T follicular helper cell (primary cell): ENCODE measurements at places on chromosomes 1 and 21.

DNA sequence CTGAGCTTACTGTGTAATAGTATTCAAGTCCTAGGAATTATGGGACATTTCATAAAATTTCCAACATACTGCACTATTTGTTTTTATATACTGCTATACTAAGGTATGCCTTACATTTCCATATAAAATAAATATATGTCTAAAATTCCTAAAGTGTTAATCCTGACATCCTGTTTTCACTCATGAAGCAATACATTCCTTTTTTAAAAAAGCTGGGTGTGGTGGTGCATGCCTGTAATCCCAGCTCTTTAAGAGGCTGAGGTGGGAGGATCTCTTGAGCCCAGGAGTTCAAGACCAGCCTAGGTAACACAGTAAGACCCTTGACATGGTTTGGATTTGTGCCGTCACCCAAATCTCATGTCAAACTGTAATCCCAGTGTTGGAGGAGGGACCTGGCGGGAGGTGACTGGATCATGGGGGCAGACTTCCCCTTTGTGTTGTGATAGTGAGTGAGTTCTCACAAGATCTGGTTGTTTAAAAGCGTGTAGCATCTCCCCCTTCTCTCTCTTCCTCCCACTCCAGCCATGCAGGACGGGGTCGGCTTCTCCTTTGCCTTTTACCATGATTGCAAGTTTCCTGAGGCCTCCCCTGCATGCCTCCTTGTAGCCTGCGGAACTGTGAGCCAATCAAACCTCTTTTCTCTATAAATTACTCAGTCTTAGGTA, 5.8 kb downstream of the CDC42BPA start:
- no peak for DNase-seq

GRCh38 chr1:65310078-65310587, 790 bp downstream of the DNAJC6 start:
- no peak for DNase-seq

DNA sequence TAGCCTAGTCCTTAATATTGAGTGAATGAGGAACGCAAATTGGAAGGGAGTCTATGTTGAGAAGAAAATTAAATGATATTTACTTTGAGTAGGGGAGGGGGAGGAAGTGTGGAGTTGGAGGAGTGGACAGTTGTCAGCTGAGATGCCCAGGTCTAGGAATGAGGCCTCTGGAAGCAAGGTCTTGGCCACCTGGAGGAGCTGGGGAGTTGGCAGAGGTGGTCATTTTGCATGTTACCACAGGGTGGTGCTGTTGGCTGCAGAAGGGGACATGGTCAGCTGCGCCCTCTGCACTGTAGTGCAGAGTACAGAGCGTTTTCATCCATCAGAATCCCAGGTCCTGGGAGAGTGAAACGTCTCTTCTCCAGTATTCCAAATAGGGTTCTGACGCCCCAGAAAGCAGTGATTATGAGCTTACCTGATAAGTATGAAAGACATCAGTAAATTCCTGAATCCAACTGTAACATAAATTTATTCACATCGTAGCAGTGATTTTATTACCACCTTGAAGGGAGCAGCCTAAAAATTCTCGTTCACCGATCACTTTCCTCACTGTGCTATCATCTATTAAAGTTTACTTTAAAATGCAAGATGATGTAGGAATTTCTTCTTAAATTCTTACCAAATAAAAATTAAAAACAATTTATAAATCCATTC, 13.8 kb downstream of the PARK7 start:
- no peak for DNase-seq

GRCh38 chr1:24413350-24414163, at the start of gene STPG1:
STPG1 (minus strand) TSS chr1:24413782; CDS start chr1:24401388, 12,394 bp downstream.
- peak; percentile 53 for DNase-seq

DNA sequence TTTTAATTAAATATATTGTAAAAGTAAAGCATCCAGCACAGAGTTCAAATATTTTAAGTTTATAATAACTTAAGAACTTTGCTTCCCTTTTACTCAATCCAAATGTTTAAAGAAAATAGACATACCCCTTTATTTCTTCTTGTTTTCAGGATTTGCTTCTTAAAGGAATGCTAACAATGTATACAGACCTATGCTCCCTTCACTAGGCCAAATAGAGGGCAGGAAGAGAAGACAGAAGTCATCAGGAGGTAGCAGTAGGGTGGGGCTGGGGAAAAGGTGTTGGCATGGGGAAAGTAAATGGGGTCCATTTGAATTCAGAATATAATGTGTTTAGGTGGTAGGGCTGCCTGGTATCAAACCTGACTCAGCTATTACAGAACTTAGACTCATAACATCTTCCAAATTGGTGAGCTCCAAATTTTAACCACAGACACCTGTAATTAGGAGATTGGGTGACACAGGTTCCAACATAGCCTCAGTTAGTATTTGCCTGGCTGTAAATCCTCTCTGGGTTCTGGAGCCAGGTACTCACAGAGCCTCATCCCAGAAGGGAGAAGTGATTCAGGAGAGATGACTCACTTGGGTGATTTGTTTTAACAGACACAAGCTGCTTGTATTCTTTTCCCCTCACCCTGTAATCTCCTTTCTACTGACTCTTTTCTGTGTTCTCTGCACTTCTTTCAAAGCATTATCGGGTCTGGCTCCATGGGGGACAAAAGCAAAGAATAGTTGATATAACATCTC, 60.1 kb upstream of the DUSP10 start:
- no peak for DNase-seq

DNA sequence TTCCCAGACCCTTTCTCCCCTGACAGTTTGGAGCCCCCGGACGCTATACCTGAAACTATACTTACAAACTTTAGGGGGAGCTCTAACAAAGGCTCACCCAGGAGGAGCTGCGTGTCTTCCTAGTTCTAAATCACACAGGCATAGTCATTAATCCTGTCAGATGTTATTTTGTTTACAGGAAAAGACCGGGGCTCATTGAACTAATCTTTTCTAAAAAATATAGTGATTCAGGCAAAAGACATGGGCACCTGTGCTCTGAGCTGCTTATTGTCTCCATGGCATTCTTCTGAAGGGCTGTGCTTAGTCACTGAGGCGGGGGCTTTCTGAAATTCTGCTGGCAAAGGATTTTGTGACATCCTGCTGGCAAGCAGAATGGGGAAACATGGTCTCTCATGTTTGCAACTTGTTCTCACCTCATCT, 1577.0 kb downstream of the NCAM2 start:
- DNase-seq = no peak

DNA sequence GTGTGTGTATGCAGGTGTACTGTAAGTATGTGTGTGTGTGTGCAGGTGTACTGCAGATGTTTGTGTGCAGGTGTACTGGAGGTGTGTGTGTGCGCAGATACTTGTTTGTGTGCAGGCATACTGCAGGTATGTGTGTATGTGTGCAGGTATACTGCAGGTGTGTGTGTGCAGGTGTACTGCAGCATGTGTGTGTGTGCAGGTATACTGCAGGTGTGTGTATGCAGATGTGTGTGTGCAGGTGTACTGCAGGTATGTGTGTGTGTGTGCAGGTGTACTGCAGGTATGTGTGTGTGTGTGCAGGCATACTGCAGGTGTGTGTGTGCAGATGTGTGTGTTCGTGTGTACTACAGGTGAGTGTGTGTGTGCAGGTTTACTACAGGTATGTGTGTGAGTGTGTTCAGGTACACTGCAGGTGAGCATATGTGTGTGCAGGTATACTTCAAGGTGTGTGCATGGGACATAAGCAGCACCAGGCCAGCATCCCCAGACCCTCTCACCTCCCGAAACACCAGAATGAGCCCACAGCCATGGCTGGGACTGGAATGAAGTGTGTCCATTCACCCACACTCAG, 97.5 kb downstream of the DMRTB1 start:
- DNase-seq = no peak

DNA sequence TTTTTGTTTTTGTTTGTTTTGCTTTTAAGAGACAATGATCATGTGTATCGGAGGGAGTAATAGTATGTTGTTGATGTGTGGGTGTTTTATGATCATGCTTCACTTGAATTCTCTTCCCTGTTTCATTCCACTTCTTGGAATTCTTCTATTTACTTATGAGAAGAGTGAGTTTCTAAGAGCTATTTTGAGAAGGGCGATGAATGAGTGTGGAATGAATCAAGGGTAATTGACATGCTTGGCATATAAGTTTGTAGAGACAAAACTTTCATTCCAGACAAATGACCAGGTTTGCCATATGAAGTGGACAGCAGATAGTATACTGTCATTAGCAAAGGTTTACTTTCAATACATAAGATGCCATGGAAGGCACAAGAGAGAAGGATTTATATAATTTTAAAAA, 42.3 kb upstream of the PDC start:
- no peak for DNase-seq

- DNase-seq = no peak
Measured at GRCh38 chr1:52801011-52801410, 41.5 kb upstream of the ZYG11A start.

DNA sequence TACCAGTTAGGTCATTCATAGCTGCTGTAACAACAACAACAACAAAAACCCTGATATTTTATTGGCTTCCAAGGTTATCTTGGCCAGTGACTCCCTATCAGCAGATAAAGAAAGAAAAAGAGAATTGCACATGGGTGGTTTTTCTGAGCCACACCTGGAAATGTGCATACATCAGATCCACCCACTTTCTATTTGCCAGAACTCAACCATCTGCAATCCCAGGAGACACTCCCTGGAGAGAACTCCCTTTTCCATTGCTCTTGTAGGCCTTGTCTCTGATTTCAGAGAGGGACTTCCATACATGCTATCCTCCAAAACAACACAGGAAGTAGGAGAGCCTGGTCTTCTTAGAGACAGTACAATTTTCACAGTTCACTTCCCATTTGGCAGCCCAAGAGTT, 74.9 kb upstream of the ZC3H11B start:
- no peak for DNase-seq

GRCh38 chr21:31347435-31348032, 3.5 kb upstream of the TIAM1 start:
- DNase-seq = no peak

DNA sequence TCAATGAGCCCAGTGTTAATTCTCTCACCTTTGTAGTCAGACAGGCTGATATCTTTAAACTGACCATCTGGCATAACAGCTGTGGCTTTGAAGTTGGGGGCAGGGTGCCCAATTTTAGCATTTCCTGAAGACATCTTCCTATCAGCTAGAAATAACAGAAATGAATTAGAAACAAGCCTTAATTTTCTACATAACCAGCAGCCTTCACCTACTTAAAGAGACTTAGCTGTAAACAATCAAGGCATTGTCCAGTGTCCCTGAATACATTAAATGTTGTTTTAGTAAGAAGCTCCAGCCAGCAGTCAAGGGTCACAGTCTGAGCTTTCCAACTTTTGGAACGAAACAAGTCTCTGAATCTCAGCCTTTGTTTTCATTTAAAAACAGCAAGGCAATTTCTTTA, 2.8 kb downstream of the PRDX1 start:
- DNase-seq = no peak

DNA sequence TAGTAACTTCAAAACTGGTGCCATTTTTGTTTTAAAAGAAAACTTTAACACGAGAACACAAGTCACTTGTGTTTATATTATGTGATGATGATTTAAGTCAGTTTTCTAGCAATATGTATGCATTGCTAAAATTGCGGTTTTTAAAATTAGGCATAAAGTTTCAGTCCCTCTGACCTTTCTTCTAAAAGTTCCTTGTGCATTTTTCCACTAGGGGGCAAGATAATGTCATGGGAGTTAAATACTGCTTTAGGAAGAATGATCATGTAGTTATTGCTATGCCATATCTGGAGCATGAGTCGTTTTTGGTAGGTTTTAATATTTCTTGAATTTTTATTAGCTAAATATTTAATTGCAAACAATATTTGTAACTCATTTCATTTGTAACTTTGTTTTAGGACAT, 10.7 kb downstream of the CDC7 start:
- no peak for DNase-seq

DNA sequence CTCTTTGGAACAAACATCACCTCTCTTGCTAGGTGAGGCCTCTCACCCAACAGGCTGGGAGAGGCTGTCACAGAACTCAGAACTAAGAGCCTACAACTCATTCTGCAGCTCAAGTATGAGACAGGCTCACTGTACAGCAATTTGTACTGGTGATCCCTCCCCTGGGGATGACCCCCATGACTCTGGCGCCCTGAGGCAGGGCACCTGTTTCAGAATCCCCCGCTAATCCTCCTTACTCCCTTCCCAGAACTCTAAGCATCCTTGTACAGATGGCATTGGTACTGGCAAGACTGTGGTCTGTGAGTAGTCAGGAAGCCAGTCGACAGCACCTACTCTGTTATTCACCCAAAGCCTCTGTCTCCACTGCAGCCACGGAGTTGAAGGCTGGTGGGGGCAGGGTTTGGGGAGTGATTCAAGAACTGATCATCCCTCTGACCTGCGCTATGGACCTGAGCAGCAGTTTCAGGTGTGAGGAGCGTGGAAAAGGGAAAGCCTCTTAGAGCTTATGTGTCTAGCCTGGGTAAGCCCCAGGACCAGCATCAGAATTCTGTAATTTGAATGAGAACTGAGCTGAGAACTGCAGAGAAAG, 655.5 kb downstream of the KIF26B start:
- DNase-seq = no peak

DNA sequence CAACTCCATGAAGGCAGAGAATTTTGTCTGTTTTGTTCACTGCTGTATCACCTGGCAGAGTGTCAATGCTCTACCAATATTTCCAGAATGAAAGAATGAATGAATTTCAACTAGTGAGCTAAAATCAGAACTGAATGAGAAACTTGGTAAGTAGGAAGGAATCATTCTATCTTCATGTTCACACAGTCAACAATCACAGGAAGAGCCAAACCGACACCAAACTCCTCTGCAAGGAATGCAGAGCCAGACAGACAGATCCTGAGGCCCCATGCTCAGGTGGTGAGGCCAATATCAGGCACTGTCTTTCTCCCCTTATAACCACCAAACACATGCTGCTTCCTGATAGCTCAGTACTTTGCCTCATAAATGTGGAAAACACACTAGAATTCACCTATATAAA, 139.1 kb downstream of the SLC45A1 start:
- no peak for DNase-seq

DNA sequence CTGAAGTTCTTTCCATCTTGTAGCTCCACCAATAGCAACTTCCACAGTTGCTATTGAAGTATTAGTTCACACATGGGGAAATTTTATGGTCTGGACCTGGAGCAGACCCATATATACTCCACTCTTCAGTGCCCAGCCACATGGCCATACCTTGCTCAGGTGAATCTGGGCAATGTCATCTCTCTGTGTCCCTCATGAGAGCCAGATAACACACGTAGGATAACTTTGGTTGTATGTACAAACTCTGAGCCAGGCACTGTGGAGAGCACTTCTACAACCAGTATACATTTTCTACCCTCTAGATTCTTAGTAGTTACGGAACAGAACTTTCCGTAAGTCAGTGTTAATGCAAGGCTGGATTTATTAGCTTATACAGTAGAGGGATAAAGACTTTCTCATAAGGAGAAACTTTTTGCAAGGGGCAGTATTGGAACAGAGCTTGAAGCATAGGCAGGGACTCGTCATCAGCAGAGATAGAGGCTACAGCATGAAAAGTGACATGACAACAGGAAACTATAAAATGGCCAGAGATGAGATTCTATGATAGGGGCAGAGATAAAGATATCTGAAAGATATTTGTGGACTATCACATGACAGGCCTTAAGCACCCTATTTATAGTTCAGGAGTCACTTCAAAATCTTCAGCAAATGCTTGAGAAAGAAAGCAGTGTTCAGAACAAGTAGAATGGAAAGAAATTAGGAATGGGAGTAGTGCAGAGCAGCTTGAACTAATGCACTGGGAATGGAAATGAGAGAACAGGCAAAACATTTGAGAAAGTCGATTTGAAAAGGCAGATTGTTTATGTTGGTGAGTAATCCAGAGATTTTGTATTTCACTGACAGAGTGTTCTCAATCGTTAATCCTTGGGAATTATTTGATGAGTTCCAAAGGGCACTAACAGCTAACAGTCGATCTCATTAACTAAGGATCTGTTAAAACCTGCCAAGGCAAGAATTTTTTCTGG, 481.8 kb downstream of the USP25 start:
- no peak for DNase-seq
